Stimulated activated CD4-positive, alpha-beta T cell treated with anti-CD3 and anti-CD28 coated beads, Interleukin-15, amount 100 ng/mL, for 48 hours (primary cell): ENCODE measurements at places on chromosomes 3 and 15.

DNA sequence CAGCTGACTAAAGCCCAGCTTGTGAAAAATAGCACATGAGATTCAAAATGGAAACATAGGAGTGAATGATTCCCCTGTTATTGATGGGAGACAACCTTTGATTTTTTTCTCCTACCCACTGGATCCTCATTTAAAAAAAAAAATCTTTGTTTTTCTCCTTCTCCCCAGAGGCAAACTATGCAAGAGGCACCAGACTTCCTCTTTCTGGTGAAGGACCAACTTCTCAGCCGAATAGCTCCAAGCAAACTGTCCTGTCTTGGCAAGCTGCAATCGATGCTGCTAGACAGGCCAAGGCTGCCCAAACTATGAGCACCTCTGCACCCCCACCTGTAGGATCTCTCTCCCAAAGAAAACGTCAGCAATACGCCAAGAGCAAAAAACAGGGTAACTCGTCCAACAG, 2.6 kb downstream of the CACNA1D start:
- DNase-seq: no peak

- no peak for DNase-seq
Measured at GRCh38 chr15:95284933-95285421, 1045.5 kb upstream of the NR2F2 start.

GRCh38 chr15:47363653-47364052, 353.7 kb upstream of the SEMA6D start:
- DNase-seq: no peak

GRCh38 chr3:43503067-43503728, 118.6 kb downstream of the ANO10 start:
- DNase-seq: no peak

DNA sequence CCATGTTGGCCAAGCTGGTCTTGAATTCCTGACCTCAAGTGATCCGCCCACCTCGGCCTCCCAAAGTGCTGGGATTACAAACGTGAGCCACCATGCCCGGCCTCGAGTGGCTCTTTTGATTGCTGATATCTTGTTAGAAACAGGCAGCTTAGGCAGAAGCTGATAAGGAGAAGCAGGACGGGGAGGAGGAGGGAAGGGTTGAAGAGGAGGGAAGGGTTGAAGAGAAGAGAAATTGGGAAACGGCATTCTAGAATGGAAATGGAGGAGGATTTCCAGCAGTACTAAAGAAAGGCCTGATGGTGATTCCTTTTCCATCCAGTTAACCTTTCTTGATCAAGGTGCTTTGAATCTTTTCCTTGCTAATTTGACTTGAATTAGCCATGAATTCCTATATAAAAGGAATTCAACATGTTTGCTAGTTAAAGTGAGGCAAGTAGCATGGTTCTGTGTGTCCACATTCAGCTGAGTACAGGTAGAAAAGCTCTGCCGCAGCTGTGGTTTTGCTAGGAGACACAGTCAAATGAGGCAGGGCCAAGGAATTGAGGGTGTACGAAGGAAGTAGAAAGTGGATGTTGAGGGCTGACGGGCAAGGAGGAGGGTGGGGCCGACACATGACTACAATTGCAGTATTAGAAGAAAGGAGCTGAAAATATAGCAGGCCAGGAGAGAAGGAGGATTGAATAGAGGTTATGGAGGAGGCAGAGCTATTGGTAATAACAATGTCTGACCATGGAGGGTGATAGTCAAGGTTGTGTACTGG, 27.2 kb upstream of the ATP1B3 start:
- DNase-seq: no peak

GRCh38 chr15:59830098-59830497, 141.0 kb upstream of the BNIP2 start:
- no peak for DNase-seq
